ENCODE measurements at places on chromosomes 13 and 19.

DNA sequence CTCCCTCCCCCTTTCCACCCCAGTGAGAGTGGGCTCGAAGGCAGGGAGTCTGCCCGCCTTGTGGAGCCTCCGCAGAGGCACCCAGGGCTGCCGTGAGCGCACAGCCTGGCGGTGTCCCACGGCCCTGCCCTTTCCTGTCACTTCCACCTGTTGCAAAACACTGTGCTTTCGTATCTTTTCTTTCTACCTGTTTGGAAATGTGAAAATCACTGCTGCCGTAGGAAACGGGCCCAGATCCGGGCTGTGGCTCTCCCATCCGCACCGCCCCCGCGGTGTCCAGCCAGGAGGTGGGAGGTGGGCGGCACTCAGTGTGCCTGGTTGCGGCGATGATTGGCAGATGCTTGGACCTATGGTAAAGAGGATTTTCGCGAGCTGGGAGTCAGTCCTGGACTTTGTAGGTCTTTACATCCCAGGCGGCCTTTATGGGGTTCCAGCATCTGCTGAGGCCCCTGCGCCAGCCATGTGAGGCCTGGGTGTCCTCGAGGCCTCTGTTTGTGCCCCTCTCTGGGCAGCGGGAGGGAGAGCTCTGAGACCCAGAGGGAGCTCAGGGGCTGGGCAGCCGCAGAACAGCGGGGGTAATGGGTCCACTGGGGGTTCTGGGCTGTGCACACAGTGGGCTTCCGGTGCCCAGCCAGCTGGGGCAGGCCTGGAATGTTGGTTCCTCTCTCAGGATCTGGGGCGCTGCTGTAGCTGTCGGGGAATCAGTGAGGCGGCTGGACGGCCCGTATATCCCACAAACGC is 6.1 kb downstream of the STK11 start:
- no peak for DNase-seq

DNA sequence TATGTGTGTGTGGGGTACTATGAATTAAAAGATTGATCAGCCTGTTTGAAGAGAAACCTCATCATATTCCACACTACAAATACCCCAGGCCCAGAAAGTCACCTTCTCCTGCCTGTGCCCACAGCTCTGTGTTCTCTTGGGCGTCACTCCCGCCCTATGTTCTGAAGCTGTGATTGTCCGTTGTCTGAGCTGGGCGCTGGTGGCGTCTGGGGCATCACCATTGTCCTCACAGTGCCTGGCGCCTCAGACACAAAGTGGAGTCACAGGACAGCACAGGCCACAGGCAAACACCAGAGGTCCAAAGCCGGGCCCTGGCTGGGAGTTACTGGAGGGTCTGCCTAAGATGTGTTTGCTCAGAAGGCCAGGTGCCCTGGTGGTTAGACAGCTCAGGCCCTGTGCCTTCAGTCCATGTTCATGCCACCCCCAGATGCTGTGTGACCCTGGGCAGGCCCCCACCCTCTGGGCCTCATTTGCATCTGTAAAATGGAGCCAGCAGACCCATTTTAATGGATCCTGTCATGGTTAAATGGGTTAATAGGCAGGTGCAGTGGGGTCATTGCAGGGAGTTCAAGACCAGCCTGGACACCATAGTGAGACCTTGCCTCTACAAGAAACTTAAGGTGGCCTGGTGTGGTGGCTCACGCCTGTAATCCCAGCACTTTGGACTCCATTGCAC is 34.5 kb downstream of the DNM2 start:
- DNase-seq: no peak

DNA sequence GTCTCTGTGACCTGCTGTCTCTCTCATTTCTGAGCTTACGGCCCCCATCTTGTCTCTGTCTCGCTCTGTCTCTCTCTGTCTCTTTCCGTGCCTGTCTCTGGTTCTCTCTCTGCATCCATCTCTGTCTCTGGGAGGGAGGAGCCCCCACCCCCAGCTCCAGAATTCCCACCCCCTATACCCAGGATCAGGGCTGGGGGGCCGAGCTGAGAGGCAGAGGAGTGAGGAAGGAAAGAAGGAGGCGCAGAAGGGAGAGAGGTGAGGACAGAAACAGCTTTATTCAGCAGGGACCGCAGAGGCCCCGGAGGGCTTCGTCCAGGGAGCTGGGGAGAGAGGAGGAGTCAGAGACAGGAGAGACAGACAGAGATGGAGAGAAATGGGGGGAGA is 14.0 kb downstream of the JOSD2 start:
- DNase-seq: no peak

- no peak for DNase-seq
Observed at GRCh38 chr13:31890946-31891345, 140.6 kb upstream of the FRY start.

DNA sequence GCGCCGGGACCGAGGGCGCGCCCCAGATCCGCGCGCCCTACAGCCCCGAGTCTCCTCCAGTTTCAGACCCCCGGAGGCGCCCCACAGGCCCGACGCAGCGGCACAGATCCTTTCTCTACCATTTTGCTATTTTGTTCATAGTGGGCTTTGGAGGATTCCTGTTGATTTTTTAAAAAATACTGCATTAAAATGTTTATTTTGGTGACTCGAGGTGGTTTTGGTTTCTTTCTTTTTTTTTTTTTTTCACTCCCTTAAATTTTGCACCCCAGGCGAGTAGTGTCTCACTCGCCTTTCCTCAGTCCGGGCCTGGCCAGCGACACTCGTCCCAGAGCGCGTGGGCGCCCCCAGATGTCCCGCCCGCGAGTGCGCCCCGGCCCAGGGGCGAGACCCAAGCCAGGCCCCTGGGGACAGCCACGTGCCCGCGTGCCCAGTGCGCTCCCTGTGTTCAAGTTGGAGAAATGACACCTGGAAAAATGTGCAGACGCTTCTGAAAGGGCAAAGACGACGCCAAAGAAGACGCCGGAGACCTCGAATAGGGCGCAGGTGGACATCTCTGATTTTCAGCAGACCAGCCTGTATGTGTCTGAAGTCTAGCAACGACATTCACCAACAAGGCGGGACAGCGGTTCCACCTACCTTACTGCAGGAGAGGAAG is 471 bp upstream of the INSR start:
- DNase-seq: peak; percentile 31

DNA sequence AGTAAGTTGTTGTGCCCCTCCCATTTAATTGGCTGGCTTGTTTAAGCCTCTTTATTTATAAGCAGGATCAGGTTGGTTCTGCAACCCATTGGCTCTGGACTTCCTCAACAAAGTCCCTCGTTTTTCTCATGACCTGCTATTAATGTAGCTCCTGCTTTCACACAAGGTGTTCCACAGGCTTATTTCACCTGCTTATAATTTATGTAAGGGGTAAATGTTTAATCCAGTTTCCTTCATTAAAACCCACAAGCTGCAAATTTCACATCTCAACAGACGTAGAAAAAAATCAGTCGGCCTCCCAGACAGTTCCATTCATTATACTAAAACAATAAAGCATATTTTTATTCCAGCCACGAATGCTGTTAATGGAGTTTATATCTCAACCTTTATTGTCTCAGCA is 86.1 kb downstream of the TBC1D4 start:
- no peak for DNase-seq

- DNase-seq: no peak
Observed at GRCh38 chr13:78182813-78183212, 264.2 kb upstream of the EDNRB start.

DNA sequence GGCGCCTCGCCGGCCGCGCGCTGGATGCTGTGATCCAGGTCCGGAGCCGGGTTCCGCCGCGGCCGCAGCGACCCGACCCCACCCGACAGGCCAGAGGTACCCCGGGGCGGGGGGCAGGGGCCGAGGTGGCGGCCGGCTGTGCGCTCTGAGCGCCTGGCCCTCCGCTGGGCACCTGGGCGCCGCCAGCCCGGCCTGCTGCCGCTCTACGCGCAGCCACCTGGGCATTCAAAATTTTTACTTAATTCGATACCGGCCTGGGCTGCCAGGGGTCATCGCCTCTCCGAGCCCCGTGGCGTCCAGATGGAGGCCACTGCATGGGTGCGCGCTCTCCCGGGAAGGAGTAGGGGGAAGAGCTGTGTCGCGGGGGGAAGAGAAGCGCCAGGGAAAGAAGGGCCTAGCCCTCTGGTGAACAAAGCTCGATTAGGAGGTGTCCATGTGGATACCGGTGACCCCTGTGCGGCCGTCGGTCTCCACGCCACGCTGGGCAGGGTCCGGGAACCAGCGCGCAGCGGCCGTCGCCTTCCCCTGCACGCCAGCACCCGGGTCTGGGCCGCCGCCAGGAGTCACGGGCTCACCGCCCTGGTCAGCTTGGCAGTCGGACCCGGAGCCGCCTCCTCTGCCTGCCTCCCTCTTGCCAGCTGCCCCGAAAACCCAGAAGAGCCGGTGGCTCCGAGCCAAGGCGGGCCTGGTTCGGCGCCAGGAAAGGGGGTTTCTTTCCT is 666 bp downstream of the BIVM start:
- peak; percentile 10 for DNase-seq

DNA sequence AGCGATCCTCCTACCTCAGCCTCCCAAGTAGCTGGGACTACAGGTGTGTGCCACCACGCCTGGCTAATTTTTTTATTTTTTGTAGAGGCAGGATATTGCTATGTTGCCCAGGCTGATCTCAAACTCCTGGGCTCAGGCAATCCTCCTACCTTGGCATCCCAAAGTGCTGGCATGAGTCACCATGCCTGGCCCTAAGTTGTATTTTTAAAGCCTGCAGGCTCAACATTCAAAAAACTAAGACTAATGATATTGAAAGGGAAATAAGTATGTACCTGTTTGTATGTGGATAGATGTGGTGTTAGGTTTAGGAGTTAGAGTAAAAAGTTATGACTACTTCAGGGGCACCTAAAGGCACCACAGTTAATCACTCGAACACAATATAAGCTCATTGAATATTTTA is 5.4 kb upstream of the IPO5 start:
- DNase-seq: no peak

DNA sequence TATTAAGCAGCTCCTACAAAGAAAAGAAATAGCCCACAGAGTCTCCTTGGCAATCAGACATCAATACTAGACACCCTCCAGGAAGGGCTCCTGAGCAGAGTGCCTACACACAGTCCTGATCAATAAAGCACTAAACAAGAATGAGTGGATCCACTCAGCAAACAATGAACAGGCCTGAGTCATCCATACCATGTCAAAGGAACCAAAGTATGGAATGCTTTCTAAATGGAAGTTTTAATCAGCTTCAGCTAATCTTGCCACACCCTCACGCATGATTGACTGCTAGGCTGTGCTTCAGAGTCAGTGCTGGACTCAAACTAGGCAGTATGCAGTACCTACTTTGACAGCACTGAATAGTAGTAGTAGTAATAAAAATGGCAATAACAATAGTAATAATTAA is 392.7 kb upstream of the HTR2A start:
- peak; percentile 12 for DNase-seq

DNA sequence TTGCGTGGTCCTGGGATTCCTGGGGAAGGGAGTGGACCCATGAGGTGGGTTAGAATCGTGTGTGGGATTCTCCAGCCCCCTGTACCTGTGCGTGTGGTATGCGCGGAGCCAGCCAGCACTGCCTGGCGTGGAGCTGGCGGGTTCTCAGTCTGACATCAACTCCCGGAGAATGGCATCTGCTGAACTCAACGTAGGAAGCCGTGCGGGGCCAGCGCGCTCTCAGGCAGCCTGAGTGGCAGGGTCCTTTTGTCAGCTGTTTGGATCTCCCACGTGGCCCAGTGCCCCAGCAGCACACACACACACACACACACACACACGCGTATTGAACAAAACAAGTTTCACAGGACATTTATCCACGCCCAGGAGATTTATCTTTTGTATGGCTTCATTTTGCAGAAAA is 28.1 kb downstream of the ATP4B start:
- DNase-seq: no peak

- DNase-seq: peak; percentile 72
Observed at GRCh38 chr13:98033277-98034247, 80.1 kb downstream of the IPO5 start.

DNA sequence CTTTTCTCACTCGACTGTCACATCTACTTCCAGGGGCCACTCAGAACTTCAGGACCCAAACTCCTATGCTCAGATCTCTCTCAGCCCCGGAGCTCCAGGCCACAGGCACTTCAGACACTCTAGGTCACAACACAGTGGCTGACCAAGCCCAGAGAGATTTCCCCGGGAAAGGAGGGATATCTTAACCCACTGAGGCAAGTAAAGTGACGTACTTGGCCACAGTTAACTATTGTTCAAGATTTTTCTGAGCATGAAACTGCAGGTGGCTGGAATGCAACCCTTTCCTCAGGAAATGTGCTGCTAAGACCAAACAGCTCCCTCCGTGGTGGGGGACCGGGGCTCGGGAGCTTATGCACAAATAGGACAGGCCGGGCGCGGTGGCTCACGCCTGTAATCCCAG is 23.9 kb downstream of the OPA3 start:
- no peak for DNase-seq

DNA sequence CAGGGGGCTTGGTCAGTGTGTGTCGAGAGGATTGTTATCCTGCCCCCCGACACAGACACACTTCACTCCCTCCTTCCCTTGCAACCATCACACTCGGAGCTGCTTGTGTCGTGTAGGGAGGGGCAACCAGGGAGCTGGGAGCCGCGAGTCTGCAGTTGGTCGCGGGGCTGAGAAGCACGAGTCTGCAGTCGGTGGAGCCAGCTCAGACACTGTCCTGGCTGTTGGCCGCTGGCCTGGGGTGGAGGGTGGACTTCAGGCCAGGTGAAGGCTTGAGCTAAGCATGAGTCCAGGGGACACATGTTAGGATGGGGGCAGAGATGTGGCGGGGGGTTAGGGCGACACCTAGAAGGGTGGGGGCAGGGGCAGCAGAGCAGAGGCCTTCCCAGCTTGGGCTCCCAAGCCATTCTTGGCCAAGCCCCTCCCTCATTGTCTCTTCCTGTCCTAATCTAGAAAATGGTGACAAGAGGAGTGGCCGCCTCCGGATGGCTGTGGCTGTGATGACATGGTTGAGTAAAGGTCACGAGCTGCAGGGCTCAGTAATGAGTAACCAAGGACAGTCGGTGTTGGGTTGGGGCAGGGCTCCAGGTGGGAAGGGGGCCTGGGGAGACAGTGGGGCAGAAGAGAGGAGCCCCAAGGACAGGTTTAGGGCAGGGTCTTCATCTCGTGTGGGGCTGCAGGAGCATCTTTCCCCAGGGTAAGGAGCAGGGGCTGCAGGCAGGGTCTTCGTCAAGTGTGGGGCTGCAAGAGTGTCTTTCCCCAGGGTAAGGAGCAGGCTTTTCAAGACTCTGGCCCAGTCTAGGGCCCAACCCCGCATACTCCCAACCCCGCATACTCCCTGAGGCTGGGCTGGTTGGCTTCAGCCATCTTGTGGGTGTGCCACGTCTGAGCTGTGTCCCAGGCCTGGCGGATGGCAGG is 8.6 kb downstream of the PPP5C start:
- DNase-seq: no peak

GRCh38 chr13:59743195-59743594 is 420.5 kb downstream of the DIAPH3 start:
- peak; percentile 41 for DNase-seq

Data from fibroblast of upper back skin (primary cell).